CD14-positive monocyte (primary cell): ENCODE measurements at places on chromosomes 3 and 15.

DNA sequence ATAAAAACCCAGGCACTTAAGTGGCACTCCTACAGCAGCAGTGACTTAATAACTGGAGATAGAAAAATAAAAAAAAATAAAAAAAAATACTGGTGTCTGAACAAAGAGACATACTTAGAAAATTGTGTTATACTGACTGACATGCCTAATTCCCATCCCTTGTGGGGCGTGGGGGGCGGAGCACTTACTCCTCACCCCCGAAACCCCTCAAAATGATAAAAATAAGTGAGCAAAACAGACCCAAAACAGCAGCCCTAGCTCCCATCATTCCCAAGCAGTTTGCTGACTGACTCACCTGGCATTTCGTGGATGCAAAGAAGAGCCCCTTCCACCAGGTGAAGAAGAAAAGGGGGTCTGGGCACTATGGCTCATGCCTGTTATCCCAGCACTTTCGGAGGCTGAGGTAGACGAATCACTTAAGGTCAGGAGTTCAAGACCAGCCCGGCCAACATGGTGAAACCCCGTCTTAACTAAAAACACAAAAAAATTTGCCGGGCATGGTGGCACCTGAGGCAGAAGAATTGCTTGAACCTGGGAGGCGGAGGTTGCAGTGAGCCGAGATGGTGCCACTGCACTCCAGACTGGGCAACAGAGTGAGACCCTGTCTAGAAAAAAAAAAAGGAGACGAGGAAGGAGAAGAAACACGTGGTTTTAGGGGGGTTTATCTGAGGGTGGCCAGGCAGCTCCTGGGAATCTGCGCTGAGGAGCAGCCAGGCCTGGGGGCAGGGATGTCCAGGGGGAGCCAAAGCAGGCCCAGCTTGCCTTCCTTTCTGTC, 50.8 kb upstream of the BLM start:
- H3K27me3 ChIP-seq, result no peaks in the 10 kb centered on the region
- no peaks in the 10 kb centered on the region for H3K36me3 ChIP-seq
- H3K4me3 ChIP-seq, result peak overlapping the region; percentile 71
- DNase-seq, result no peak

DNA sequence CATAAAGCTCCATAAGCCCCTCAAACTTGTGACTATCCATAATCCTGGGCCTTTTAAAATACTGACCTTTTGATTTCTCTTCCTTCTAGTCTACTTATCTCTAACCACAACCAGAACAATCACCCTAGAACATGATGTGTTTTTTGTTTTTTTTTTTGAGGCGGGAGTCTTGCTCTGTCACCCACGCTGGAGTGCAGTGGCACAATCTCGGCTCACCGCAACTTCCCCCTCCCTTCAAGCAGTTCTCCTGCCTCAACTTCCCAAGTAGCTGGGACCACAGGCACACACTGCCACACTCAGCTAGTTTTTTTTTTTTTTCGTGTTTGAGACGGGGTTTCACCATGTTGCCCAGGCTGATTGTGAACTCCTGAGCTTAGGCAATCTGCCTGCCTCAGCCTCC, 25.1 kb downstream of the VPS39 start:
- peak; percentile 36 for DNase-seq
- H3K27me3 ChIP-seq, result no peaks in the 10 kb centered on the region
- H3K4me3 ChIP-seq, result no peak overlapping the region
- peaks cover 64% of the 10 kb centered on the region for H3K36me3 ChIP-seq

DNA sequence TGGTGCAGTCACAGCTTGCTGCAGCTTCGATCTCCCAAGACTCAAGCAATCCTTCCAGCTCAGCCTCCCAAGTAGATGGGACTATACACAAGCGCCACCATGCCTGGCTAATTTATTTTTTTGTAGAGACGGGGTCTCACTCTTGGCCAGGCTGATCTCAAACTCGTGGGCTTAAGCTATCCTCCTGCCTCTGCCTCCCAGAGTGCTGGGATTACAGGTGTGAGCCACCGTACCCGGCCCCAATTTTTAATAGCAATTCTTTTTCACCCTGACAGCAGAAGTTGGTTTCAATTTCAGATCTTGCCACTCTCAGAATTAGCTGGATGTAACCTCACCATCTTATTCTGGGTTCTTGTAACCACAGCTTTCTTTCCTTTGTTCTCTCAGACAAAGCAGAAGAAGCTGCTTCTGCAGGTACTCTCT, 64.8 kb downstream of the TRIM71 start:
- no peak for DNase-seq
- H3K27ac ChIP-seq, result no peak overlapping the region
- H3K4me1 ChIP-seq, result peaks cover 9% of the 10 kb centered on the region
- H3K27me3 ChIP-seq, result no peaks in the 10 kb centered on the region
- no peaks in the 10 kb centered on the region for H3K36me3 ChIP-seq

- no peaks in the 10 kb centered on the region for H3K27me3 ChIP-seq
- H3K4me1 ChIP-seq, result no peaks in the 10 kb centered on the region
- H3K27ac ChIP-seq, result no peak overlapping the region
- H3K4me3 ChIP-seq, result no peak overlapping the region
Measured at GRCh38 chr15:27481768-27482167, 510.8 kb downstream of the GABRG3 start.

- no peaks in the 10 kb centered on the region for H3K27me3 ChIP-seq
- H3K36me3 ChIP-seq, result peaks cover 45% of the 10 kb centered on the region
- peak overlapping the region; percentile 6 for H3K27ac ChIP-seq
- peak; percentile 61 for DNase-seq
- no peaks in the 10 kb centered on the region for H3K4me1 ChIP-seq
- H3K4me3 ChIP-seq, result no peak overlapping the region
Measured at GRCh38 chr3:50121072-50122032, 32.6 kb downstream of the RBM5 start.

DNA sequence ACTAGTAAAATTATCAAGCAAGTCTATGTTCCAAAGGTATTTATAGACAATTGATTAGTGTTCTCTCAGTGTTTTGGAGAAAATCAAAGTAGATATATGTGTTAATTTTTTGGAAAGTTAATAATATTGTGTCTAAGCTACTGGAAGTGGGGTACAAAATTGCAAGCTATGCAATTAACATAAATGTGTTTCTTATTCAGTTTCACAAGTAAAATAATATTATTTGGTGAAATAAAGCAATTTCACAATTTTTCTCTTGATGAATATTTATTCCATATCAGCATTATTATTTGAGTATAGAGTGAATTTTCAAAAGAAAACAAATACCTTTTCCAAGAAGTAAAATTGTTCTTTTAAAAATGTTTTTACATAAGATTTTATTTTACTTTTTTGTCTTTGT, 1047.7 kb downstream of the TBL1XR1 start:
- H3K4me3 ChIP-seq, result no peak overlapping the region
- DNase-seq, result no peak
